ENCODE measurements at places on chromosomes 7 and 10.

GRCh38 chr7:137475966-137476365 is 132.4 kb upstream of the PTN start:
- DNase-seq, result no peak

GRCh38 chr10:11588873-11589574 is 22.4 kb downstream of the USP6NL start:
- no peak for DNase-seq

DNA sequence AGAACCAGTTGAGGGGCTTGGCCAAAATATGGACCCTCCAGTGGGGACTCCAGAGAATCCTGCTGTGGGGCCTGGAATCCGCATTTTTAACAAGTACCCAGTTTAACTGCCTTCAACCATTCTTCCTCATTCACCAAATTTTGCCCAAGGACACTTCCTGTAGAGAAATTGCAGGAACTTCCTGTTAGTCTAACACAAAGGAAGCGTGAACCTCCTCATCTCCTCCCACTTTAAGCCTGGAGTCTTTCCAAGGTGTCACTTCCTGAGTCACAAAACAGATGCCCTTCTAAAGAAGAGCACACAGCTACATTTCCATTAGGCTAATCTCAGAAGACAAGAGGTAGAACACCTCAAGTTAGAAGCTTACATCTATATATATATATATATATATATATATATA is 188.4 kb downstream of the PPP1R17 start:
- DNase-seq, result no peak

DNA sequence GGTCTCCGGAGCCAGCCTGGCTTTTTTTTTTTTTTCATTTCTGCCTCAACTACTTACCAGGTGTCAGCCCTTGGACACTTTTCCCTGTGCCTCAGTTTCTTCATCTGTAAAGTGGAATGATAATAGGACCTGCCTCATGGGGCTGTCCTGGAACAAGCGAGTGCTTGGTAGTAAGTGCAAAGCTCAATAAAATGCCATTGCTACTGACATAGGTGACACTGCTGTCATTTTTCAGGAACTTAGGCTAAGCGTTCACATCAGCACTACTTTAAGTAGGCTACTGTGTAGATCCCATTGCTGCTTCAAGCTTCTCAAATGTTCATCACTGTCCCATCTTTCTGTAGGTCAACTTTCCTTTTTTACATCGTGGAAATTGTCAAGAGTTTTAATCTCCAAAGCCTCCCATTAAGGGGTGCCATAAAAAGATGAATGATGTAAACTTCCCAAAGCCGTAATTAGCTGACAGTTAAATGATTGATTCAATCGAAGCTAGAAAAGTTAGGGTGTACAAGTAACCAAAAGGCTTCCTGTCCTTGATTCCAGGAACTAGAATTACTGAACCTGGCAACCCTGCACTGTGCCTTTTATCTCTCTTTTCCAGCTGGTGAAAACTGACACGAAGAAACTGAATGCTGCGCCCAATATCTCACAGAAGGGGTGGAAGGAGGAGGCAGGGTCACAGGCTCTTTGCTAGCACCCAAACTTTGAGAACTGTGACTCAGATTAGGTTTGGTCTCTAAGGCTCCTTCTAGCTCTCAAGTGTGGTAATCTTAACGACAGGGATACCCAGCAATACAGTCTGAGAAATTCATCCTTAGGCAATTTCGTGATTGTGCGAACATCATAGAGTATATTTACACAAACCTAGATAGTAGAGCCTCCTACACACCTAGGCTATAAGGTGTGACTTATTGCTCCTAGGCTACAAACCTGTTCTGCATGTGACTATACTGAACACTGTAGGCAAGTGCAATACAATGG is 861 bp upstream of the USP6NL start:
- DNase-seq, result no peak

DNA sequence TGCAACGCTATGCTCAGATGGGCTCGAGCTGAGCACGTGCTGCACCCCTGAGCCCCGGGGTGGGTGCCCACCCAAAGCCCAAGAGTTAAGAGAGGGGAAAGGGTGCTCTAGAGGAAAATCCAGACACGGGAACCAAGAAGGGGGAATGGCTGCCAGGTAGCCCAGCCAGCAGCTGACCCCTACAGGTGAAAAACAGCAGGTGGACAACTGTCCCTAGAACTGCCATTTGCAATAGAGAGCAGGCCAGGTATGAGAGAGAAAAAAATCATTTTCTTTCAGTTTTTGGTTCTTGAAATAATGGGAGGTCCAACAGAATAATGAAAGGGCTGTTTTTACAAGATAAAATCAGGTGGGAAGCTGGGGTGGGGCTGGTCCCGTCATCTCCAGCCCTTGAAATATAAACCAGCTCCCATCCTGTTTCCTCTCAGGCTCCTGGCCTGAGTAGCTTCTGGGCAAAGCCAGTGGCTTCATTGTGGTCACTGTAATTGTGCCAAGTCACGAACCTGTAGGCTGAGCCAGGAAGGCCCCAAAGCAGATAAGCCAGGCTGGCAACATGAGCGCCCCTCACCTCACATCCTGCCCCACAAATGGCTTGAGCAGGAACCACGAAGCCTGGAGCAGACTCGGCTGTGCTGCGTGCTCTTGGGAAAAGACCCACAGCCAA is 257.8 kb downstream of the SNX10 start:
- no peak for DNase-seq

- DNase-seq, result no peak
Observed at GRCh38 chr10:86203162-86203905, 163.3 kb downstream of the GRID1 start.

DNA sequence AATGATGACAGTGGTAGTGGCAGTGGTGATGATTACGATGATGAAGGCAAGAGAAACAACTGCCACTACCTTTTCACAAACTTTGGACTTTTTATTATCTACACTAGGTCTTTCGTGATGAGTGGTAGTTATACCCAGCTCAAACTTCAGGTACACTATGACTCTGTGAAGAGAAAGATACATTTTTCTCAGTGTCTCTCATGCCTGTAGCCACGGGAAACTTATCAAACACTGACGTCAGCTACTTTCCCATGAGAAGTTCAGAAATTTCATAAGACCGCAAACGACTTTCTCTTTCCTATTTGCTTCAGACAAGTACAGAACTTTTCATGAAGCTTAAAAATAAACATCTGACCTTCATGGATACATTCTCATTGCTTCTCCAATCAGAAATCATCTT is 57.0 kb downstream of the CALD1 start:
- no peak for DNase-seq

GRCh38 chr10:128306966-128307365 is 180.7 kb upstream of the MKI67 start:
- DNase-seq, result no peak

DNA sequence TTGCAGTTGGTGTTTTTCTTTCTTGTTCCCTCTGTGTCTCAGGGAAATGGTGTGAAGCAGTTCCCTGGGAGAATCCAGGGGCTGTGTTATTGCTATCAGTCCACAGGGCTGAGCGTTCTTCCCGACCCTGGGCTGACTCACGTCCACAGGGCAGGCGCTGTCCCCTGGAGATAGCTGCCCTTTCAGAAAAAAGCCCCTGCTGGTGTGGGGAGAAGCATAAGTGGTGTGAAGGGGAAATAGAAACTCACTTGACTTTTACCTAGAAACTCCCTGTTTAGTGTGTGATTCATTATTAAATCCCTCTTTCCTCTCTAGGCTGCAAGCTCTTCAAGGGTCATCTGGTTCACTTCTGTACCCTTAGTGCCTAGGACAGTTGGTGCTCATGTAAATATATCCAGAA is 63.3 kb upstream of the SMNDC1 start:
- DNase-seq, result no peak

DNA sequence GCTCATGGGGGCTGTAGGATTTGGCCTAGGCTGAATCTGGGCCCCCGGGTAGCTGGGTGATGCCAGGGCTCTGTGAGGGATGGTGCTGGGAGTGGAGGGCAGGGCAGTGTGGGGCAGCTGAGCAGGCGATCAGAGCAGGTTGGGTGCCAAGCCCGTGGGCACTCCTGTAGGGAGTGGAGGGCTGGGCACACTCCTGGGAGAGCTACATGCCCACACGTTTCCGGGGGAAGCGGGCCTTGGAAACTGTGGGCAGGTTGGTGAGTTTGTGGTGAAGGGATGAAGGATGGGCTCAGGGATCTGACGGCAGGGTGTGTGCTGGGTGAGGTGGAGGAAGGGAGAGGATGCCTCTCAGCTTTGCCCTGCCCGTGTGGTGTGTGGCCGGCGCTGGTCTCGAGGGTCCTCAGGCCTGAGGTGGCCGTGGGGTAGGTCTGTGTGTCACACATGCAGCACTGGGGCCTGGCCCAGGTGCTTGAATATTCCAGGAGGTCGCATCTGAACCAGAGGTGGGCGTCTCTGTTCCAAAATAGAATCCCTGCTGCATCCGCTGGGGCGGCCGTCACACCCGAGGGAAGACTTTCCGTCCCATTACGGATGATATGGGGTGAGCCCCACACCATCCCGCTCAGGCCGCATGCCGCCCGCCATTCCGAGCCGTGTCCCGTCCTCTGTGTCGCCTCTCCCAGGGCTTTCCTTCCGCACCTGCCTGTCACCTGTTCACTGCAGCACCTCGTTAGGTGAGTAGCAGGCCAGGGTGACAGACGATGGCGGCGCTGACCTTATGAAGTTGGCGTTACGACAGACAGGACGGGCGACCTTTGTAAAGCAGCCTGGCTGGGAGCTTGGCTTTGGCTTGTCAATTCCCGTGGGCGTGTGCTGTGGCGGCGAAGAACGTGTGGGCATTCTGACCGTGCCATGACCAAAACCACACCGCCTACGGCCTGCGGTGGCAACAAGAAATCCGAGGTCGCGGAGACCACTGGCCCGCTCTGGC is 143.6 kb downstream of the ACTR3B start:
- DNase-seq, result no peak

- DNase-seq, result no peak
Observed at GRCh38 chr10:110462166-110463095, 35.3 kb upstream of the DUSP5 start.

- DNase-seq, result no peak
Observed at GRCh38 chr7:4074994-4075393, 607.1 kb upstream of the FOXK1 start.
